ENCODE measurements at places on chromosomes 6 and 20. TPM values are rescaled to one million over a fixed set of nuclear protein-coding genes. Genes with fewer than 3 reads are reported as not detected.

Gene HEY2
- not detected for total RNA-seq

Gene MCCD1
- not detected for total RNA-seq

Gene ASIP
- not detected for total RNA-seq

Gene PXDC1
- total RNA-seq, result 31.9 TPM

Gene CABLES2
- total RNA-seq, result 3.7 TPM
